ENCODE measurements at places on chromosomes 3 and 15. TPM values are rescaled to one million over a fixed set of nuclear protein-coding genes. Genes with fewer than 3 reads are reported as not detected.

ANO10 gene
- total RNA-seq: 85.3 TPM

LYSMD2 gene
- 6.6 TPM for total RNA-seq

GCSAM gene
- total RNA-seq: 0.50 TPM

GOLGA6L2 gene
- total RNA-seq: not detected

LRRN1 gene
- total RNA-seq: 1.0 TPM

C2CD4B gene
- 2.8 TPM for total RNA-seq

CPLX3 gene
- not detected for total RNA-seq

GOLGA6L9 gene
- total RNA-seq: 2.8 TPM

UPK1B gene
- not detected for total RNA-seq

SPSB4 gene
- total RNA-seq: not detected

GABRG3 gene
- not detected for total RNA-seq

STRA6 gene
- not detected for total RNA-seq

FEZF2 gene
- not detected for total RNA-seq

TWF2 gene
- total RNA-seq: 37.8 TPM

DNA sequence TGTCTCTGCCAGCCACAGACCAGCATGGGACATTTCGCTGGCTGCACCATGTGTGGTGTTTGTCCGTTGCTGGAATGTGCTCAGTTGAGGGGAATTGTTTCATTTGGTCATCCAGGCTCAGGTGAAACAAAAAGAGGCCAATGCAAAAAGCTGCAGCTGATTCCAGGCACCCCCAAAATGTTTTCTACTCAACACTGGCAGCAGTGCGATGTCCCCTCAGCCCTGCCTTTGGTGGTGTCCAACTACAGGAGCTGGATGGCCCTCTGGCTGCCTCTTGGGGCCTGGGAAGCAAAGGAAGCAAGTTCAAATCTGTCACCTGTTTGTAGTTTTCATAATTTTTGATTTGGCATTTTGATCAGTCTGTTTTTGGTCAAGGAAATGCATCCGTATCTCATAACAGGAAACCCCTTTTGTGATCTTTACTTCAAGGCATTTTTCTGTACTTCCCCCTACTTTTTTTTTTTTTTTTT, 141.8 kb downstream of the EEFSEC start:
- DNase-seq: no peak

DNA sequence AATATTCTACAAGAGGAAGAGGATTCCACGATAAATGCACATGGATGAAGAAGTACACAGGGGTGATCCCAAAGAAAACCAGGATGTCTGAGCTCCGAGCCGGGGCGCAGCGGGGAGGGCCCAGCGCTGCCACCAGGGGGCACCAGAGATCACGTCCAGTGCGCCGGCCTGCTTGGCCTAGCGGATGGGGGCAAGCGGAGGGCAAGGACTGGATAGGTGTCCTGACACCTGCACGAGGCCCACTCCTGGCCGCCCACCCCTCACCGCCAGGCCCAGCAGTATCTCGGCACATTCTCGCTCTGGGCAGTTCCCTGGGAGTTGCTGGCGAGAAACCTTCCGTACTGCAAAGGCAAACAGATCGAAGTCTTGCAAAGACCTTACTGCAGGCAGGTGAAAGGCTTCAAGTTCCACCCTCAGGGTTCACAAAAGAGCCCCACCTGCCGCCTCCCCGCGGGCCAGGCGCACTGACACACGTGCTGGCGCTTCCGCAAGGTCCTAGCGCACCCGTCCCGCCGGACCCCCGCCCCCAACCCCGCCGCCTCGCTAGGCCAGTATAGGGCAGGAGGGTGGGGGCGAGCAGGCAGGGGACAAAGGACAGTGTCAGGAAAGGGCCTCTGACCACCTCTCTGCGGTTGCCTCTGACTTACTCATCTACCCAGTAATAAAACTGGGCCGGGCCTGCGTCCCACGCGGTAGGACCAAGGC, 3.3 kb downstream of the ANKRD63 start:
- DNase-seq: peak; percentile 52

GRCh38 chr3:71672807-71673206, 52.4 kb downstream of the EIF4E3 start:
- no peak for DNase-seq

- DNase-seq: no peak
These were observed 269.0 kb downstream of the ZNF621 start for GRCh38 chr3:40793730-40794129.

- no peak for DNase-seq
These were observed 32.2 kb upstream of the ABHD17C start for GRCh38 chr15:80662757-80663553.

GRCh38 chr3:159877924-159878323, 110.7 kb upstream of the IL12A start:
- no peak for DNase-seq

DNA sequence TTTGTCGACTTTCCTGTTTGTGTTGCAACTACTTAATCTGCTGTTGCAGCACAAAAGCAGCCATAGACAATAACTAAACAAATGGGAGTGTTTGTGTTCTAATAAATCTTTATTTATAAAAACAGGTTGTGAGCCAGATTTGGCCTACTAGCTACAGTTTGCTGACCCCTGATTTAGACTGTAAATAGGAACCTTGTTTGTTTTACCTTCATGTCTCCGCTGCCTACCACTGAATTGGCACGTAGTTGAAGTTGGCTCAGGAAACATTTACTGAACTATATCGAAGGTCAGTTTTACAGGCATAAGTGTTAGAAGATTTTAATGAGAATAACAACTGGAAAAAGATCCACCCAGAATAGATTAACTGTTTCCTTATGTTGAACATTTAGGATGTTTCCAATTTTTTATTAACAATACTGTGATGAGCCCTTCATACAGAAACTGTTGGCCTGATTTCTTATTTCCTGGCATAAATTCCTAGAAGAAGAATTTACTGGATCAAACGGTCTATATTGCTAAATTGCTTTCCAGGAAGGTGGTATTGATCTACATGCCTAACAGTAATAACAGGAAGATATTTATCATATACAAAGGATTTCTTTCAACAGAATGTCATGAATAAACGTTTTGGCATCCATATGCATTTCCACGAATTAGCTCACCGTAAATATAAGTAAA, 156.2 kb upstream of the NR2E3 start:
- DNase-seq: no peak

GRCh38 chr3:114379266-114379665, 85.4 kb downstream of the TIGIT start:
- DNase-seq: no peak

DNA sequence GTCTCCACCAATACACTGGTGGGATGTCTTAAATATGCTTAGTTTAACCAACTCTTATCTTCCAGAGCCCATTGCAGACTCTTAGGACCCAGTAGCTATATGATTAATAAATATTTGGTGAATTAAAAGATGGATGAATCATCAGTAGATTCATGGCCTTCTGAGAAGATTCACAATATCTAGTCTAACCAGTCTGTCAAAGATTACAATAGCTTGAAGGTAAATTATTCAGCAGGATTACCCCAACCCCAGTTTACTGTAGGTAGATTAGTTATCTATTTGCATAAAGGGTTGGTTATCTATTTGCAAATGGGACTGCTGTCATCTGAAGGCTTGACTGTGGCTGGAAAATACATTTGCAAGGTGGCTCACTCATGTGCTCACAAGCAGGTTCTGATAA, 239.4 kb upstream of the THRB start:
- no peak for DNase-seq

DNA sequence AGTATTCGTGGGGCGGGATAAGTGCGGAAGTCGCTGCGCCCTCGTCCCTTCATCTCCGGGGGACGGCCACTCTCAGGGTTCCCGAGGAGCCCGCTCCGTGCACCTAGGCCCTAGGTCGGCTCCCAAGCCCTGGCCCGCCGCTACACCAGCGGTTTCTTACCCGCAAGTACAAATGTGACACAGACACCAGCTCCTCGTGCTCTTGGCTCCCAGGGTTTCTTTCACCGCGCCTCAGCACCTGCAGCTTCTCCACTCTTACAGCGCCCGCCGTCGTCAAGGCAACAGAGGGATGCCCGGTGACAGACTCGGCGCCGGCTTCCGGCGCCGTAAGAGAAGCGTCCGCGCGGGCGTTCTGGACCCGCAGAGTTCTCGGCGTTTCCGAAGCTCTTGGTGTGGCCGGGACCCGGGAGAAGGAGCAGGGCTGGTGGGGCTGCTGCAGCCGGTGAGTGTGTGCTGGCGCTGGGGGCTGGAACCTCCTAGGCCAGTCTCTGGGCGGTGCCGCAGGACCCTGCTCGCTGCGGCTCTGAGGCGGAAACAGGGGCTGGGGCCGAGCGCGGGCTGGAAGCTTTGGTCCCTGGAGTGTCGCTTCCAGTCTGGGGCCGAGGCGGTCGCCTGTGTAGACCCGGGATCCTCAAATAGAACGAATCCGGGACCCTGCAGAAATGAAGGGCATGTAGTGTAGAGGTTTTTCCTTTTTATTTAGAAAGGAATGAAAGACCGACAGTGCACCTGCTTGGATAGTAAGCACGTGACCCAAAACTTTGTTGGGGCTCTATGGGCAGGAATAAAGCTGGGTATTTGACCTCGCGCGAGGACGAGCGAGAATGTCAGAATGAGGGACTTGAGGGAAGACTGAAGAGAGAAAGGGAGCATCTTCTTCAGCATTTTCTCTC, 155.4 kb upstream of the GOLGA6L4 start:
- DNase-seq: peak; percentile 30

GRCh38 chr3:106376016-106376570, 507.3 kb upstream of the CBLB start:
- no peak for DNase-seq

GRCh38 chr3:74617776-74618175, 3.3 kb upstream of the CNTN3 start:
- no peak for DNase-seq

- no peak for DNase-seq
These were observed 26.4 kb downstream of the BCL2A1 start for GRCh38 chr15:79944622-79945021.

- no peak for DNase-seq
These were observed 4.8 kb downstream of the SLC27A2 start for GRCh38 chr15:50186752-50187151.

GRCh38 chr3:194608981-194609380, 24.2 kb downstream of the TMEM44 start:
- DNase-seq: no peak

DNA sequence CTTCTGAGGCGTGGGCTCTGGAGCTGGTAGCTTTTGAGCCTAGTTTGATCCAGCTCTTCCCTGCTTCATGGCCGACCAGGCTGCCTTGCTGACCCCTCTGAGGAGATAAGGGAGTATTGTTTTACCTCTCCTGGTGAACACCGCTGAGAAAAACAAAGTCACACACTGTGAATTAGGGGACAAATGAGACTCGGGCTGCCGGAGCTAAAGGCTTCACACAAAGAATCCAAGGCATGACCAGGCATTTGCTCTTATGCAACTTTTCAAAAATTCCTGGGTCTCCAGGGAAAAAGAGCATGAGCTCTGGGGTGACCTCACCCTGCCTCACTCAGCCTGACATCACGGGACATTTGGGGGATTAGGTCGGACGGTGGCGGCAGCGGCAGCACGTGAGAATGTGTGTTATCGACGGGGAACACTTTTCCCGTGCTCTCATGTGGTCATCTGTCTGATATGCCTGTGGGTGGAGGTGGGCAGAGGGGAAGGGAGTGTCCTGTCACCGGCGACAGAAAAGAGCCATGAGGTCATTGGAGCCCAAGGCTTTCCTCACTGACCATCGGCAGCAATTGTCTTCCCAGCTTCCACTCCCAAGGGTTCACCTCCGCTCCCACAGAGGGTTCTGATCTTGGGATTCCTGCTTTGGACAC, 61.0 kb downstream of the TMEM44 start:
- no peak for DNase-seq

DNA sequence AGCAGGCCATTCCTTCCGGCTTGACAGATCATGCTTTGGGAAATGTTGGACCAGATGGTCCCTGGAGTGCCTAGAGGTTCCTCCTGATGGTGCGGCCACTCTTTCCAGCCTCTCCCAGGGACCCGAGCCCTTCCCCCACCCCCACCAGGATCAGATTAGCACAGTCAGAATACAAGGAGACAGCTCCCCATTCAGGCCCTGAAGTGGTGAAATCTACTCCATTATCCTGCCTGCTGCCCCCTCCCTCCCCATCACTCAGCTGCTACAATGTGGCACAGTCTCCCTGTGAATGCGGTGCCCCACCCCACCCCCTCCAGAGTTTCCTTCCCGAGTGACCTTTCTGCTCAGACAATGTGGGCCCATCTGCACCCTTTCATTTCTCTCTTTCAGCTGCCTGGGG, 29.4 kb downstream of the RNU5B-1 start:
- no peak for DNase-seq

DNA sequence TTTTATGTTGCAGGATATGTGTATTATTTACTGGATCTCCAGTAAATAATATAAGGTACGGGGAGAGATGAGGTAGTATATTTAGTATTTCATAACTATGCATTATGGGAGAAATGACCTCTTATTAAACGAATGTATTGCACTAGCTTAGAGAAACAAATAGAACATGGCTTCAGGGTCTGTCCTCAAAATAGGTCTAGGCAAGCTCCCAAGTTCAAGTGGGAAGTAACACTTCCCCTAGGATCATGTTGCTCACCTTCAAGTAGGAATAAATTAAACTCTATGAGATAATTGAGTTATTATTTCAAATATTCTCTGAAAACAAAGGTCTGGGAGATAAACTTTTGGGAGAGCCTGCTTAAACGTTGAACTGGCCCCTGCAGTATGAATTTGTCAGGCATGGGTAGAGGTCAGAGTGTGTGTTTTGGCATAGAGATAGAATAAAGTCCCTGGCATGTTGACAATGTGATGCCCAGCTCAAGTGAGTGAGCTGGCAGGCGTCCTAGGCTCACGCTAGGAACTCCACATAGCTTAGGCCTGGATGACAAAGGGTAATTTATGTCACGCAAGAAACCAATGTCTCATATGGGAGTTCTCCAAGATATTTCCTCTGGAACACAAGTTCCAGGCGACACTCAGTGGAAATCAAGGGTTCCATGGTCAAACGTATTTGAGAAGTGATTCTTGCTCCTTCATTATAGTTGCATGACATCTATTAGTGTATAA, 236.8 kb downstream of the CACNA2D3 start:
- no peak for DNase-seq

DNA sequence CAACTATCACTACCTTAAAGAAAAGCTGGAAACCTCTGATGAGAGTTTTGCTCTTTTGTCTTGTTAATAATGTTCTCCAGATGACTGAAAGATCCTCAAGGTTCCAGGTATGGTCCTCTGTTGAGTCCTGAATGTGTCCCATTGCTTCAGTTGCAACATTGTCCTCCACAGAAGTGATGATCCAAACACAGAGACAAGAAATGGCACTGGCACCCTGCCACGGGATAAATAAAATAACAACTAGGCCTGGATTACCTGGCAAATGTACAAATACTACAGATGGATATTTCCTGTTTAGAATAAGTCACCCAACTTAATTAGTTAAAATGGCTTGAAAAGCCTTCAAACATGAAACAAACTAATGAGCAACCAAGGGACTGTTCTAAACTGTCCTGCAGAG, 58.3 kb downstream of the EIF3J start:
- no peak for DNase-seq

GRCh38 chr3:129619726-129620162, 13.3 kb upstream of the PLXND1 start:
- DNase-seq: peak; percentile 25

GRCh38 chr3:34534013-34534412, 735.6 kb downstream of the PDCD6IP start:
- DNase-seq: no peak

DNA sequence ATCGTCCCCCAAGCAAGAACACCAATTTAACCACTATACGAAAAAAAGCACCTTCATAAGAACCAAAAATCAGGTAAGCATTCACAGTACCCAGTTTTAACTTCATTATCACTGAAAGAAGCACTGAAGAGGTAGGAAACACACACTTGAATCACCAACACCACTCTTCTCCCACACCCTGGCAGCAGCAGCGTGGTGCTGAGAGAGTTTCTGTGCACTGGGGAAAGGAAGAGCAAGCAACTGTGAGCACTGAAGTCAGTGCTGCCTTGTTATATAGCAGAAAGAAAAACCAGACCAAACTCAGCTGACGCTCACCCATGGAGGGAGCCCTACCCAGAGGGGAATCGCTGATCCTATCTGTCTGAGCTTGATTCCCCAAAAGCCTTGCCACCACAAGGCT, 98.2 kb downstream of the DMXL2 start:
- DNase-seq: no peak
